NCI-H524 (cell line): ENCODE measurements at places on chromosomes 6 and 20.

DNA sequence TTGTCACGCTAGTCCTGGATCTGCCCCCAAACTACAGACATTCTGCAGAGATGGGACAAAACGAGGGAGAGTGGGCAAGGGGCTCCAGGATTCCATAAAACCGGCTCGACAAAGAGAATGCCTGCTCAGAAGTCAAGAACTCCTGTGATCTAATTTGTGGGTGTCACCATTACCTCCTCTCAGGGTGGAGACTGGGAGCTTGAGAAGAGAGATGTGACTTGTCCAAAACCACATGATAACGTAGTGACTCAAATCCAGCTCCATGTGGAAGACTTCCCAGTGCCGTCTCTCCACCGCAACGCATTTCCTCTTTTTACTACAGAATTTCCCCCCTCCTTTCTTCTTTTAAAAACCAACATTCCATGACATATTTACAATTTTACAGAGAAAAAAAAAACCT lies 44.3 kb downstream of the TRERF1 start:
- DNase-seq = no peak

DNA sequence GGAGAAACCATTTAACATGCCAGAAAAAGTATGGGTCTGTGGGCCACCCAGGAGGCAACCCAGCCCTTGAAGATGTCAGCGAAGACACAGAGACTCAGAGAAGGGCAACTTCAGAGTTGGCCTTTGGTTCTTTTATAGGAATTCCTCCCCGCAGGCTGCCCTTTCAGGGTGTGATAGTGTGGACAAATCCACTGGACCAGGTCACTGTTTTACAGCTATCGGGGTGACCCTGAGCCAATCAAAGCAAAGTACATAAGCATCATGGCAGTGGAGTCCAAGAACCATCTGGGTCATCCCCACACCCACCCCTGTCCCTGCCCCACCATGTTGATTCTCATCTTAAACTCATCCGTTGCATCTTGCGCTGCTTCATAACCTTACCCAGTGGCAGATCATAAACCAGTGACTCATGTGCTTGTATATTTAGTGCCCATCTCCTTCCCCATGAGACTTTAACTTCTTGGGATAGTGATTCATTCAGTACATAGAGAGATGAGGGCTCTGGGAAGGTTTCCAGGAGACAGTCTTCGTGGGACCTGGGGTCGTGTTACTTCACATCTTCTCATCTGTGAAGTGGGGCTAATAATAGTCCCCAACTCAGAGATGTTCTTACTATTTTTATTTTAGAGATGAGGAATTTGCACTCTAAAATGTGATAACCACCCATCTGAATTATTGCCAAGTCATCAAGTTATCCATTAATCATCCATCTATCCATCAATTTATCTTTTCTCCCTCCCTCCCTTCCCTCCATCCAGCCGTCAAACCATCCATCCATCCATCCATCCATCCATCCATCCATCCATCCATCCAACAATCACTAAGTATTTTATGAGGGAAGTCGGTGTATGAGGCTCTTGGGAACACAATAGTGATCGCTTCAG lies 51.0 kb downstream of the EDN3 start:
- no peak for DNase-seq

DNA sequence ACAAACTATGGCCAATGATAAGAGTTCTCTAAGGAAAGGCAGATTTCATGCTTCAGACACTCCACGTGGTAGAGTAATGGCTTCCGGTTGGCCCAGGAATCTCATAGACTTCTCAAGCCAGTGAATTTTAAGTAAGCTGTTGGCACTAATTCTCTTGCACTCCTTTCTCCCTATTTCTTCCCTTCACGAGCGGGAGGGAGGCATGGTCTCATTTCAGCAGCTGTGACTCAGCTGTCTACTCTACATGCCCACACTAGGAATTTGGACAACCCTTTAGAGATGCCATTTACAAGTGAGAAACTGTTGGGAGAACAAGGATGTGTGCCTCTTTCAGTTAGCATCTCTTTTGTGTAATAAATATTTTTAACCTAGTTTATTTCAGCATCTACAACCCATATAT lies 107.7 kb downstream of the PTPRK start:
- no peak for DNase-seq

DNA sequence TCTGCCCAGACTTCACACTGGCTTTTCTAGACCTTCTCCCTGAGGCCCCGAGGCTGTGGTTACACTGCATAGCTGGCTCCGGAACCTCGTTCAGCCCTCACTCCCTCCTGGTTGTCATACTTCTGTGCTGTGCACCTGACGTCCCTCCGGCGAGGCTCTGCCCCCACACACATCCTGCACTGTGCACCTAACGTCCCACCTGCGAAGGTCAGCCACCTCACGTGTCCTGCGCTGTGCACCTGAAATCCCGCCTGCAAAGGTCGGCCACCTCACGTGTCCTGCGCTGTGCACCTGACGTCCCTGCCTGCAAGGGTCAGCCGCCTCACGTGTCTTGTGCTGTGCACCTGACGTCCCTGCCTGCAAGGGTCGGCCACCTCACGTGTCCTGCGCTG lies 111.0 kb upstream of the FRMD1 start:
- DNase-seq = no peak
